ENCODE measurements at places on chromosomes 13 and 19. TPM values are rescaled to one million over a fixed set of nuclear protein-coding genes. Genes with fewer than 3 reads are reported as not detected.

Gene ZFP36
- 107 TPM for total RNA-seq

GRCh38 chr13:101919541-101920181 lies 467.2 kb downstream of the ITGBL1 start:
- DNase-seq, result no peak

GRCh38 chr13:26376430-26376829 lies 122.5 kb downstream of the CDK8 start:
- no peak for DNase-seq

GRCh38 chr19:50449236-50449899 lies 16.7 kb downstream of the MYBPC2 start:
- DNase-seq, result no peak

DNA sequence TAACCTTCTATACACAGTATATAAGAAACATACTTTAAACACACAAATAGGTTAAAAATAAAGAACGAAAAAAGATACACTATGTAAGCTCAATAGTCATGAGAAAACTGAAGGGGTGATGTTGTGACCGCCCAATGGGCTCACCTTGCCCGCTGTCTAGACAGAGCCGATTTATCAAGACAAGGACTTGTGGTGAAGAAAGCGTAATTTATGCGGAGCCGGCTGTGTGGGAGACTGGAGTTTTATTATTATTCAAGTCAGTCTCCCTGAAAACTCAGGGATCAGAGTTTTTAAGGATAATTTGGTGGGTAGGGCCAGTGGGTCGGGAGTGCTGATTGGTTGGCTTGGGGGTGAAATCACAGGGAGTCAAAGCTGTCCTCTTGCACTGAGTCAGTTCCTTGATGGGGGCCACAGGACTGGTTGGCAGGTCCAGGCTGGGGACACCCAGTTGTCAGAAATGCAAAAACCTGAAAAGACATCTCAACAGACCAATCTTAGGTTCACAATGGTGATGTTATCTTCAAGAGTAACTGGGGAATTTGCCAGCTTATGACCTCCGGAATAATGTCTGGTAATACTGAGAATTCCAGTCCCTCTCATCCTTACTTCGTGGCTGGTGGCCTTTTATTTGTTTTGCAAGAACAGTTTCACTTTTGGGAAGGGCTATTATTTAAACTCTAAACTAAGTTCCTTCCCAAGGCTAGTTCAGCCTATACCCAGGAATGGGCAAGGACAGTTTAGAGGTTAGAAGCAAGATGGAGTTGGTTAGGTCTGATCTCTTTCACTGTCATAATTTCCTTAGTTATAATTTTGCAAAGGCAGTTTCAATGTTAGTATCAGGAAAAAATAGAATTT lies 96.6 kb downstream of the UBL3 start:
- DNase-seq, result no peak

DNA sequence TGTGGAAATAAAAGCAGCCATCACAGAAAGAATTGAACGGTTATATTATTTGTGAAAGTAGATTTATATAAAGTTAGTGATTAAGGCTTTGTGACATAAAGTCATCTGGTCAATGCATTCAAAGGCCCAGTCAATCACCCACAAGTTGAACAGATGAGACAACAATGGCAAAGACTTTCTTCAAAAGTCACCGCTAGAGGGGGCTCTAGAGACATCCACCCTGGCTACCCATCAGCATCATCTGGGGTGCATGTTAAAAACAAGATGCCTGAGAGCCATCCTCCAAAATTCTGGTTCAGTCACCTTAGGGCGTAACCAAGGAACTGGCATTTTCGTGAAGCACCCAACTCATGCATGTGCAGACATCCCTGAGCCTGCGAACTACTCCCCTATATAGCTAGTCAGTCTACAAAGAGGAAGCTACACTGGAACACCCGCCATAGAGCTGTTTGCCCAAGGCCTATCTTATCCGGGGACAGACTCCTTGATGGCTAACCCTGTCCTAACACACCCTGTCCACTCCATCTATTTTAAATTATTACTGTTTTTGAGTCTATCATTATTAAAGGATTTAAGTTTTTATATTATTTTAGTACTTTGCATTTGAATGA lies 970.5 kb downstream of the UQCRFS1 start:
- no peak for DNase-seq

DNA sequence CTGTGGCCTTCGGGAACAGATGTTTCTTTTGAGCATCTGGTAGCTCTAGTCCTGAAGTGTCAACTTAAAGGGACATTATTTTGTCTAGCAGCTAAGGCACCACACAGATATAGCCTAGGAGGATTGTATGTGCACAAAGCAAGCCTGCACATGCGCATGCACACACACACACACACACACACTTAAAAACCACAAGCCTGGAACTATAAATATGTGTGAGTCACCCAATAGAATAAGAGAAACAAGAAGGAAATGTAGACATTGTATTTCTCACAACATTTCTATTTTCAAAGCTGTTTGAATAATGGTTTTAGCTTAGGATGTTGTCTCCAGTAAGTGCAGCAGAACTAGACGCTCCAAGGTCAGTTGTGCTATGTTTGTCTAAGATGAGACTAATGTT lies 516.5 kb downstream of the SUCLA2 start:
- DNase-seq, result no peak

- DNase-seq, result no peak
Measured at GRCh38 chr19:31307071-31307669, 42.1 kb downstream of the TSHZ3 start.

DNA sequence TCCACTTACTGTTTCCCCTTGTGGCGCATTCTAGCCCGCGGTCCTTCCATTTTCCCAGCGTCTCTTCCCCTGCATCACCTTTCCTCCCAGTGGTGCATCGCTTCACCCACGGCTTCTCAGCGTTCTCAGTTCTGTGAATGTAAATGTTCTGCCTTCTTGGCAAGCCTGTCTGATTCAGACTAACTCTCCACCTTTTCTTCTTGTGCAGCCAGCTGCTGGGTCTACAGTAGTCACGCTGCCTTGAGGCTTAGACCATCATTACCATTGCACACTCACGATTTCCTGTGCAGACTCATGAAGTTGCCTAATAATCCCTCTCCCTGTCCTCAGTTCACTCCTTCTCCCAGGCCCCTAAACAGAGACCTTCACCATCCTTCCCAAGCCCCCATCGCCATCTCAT lies 75.0 kb downstream of the DHRS12 start:
- no peak for DNase-seq

Gene FUZ
- total RNA-seq, result 20.1 TPM

Gene SGCG
- total RNA-seq, result not detected

DNA sequence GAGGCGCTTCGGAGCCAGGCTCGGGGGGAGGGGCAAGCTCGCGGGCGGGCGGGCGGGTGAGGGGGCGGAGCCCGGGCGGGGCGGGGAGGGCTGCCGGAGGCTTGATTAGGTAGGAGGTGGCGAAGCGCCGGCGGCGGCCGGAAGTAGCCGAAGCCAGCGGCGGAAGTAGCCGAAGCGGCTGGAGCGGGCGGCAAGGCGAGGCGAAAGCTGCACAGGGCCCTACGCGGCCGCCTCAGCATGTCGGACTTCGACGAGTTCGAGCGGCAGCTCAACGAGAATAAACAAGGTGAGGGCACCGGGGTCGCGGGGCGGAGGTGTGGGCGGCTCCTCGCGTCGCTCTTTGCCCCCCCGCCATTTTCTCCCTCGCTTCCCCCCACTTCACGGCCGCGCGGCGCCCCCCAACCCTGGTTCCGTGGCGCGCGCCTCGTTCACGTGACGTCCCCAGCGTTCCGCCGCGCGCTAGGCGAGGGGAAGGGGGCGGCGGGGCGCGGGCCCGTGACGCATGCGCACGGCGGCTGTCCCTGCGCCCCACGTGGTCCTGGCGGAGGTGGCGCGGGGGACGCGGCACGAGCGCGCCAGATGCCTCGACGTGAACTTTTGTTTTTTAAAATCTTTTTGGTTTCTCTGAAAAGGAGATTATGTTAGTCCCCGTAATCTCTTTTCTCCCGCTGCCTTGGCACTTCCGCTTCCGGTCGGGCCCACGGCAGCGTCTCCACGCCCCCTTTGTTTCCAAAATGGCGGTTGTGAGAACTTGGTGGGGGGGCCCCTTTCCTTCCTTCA lies at the start of gene U2AF2:
TSS of gene U2AF2 (plus strand) at position 168 of the 780 bp plus-strand sequence. CDS start at position 238, 70 bp downstream.
- peak; percentile 97 for DNase-seq

Measured in activated CD8-positive, alpha-beta memory T cell treated with anti-CD3 and anti-CD28 coated beads, Interleukin-2, amount 10 ng/mL, durations not matched to agents 7 days and 5 days (primary cell).